Stimulated activated naive CD8-positive, alpha-beta T cell treated with anti-CD3 and anti-CD28 coated beads, Interleukin-15, amount 100 ng/mL, for 72 hours (primary cell): ENCODE measurements at places on chromosomes 12 and 14.

GRCh38 chr14:32744811-32745445 lies 193.8 kb upstream of the NPAS3 start:
- no peak for DNase-seq

DNA sequence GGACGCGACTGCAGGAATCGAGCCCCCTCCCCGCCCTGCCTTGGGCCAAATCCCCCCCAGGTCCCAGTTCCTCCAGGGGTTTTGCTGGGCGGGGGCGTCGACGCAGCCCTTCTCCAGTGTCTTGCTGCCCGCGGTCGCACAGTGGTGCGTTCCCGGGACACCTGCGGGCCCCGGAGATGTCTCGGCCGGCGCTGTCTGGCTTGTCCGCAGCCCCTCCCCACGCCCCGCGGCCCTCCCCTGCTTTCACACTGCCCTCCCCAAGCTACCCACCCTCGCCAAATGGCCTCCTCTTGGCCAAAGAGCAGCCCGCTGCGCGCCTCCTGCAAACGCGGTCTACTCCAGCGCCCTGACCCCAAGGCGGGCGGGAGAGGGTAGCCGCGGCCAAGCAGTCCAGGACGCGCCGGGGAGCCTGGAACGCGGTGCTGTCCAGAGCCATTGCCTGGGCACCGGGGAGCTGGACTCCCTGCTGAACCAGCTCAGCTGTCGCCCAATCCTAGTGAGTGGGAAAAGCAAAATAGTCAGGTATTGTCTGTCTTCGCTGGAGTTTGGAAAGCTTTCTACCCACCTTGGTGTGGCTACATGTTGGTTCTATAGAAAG lies 122.0 kb downstream of the AACS start:
- DNase-seq, result no peak

- no peak for DNase-seq
Observed at GRCh38 chr12:119870457-119870856, 6.7 kb downstream of the CIT start.

GRCh38 chr12:38490073-38490472 lies 173.5 kb downstream of the ALG10B start:
- no peak for DNase-seq

GRCh38 chr12:113880326-113880725 lies 85.8 kb downstream of the RBM19 start:
- DNase-seq, result no peak

GRCh38 chr12:82872088-82872487 lies 185.4 kb downstream of the TMTC2 start:
- no peak for DNase-seq

- no peak for DNase-seq
Observed at GRCh38 chr14:87449016-87449415, 544.0 kb downstream of the GALC start.
